ENCODE measurements at places on chromosomes 2 and 18. TPM values are rescaled to one million over a fixed set of nuclear protein-coding genes. Genes with fewer than 3 reads are reported as not detected.

GRCh38 chr2:112588611-112589045, 4.2 kb downstream of the CHCHD5 start:
- no peak for DNase-seq

The C1QL2 gene
- polyA plus RNA-seq: 0.04 TPM

- peak; percentile 43 for DNase-seq
Measured at GRCh38 chr2:127651971-127652550, 6.1 kb downstream of the GPR17 start.

DNA sequence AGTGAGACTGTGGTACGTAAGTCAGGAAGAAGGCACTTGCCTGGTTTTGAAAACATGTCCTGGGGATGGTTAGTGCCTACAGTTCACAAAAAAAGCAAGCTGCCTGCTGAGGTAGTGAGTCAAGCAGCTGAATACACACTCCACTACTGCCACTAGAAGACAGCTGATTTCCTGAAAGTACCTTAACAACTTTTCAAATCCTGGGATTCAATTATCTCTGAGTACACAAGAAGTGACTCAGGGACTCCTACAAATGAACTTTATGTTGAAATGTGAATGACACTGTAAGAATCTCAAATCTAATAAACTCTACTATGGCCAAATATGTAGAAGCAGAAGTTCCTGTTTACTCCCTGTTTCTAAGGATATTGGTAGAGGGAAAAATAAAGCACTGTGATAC, 58.0 kb upstream of the ARL5A start:
- DNase-seq: no peak

DNA sequence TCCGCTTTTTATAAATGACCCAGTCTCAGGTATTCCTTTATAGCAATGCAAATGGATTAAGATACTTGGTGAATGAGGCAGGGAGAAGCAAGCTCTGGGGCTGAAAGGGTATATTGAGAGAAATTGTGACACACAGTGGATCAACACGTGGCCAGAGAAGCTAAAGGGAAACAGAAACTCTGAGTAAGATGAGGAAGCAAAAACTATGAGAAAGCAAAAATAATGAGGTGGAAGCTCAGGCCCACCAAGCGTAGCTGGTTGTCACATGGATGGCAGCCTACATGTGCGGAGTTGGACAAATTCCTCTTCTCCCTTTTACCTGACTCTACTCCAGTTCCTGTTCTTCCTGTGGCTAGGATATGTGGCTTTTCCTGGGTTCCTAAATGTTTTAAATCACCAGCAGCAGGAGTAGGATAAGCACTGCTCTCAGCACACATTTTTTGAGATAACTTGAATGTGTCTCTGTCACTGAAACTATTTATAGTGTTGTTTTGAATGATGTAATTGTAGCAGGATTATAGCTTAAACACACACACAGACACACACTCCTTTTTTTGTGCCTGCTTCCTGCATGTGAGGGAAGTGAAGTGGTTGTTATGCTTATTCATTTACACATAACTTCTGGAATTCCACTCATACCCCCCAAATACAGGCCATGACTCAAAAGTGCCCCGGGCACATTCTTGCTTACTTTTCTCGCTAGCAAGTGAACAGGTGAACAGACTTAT, 30.1 kb upstream of the EPC2 start:
- no peak for DNase-seq

The SCG2 gene
- 3.5 TPM for polyA plus RNA-seq

The UGT1A8 gene
- polyA plus RNA-seq: 0.56 TPM

DNA sequence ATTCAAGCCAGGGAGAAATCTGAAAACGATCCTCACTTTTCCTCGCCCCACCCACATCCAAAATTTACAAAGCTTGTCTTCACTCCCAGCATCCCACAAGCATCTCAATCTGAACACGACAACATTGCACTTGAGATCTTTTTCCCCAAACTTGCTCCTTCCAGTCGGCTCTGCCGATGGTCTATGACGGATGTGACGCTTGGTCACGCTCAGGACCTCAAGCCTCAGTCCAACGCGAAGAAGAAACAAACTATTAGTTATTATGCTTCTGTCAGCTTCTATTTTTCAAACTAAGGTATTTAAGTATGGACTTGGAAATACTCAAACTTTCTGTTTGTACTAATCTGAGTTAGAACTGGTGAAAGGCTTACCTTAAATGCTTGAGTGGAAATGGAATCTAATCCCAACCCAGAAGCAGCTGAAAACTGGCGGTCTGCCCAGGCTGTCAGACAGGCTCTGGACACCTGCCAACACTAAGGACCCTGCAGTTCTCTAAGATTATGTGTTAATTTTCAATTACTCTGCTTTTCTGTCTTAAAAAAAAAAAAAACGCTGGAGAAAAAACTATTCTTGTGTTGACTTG, 132.1 kb upstream of the DNMT3A start:
- DNase-seq: no peak

The PTPRN gene
- polyA plus RNA-seq: 2.1 TPM

The MGAT4A gene
- 8.7 TPM for polyA plus RNA-seq

Measured in urinary bladder (tissue), 4 donors.